Neural progenitor cell (in vitro differentiated cells): ENCODE measurements at places on chromosomes 1 and 21. TPM values are rescaled to one million over a fixed set of nuclear protein-coding genes. Genes with fewer than 3 reads are reported as not detected.

SPRR2E gene
- total RNA-seq: not detected in 2 replicates

GRCh38 chr1:1176931-1177330, 3.3 kb downstream of the TTLL10 start:
- DNase-seq: no peak

TEDDM1 gene
- total RNA-seq: not detected in 2 replicates

- no peak for DNase-seq
These were observed 15.1 kb downstream of the SH2D2A start for GRCh38 chr1:156801409-156802121.

A3GALT2 gene
- not detected in 2 replicates for total RNA-seq

- no peak for DNase-seq
These were observed 156.3 kb downstream of the ST6GALNAC3 start for GRCh38 chr1:76230842-76231281.

NOS1AP gene
- 2.4 and 5.9 TPM in 2 replicates for total RNA-seq

TFAP2E gene
- total RNA-seq: not detected in 2 replicates

LMX1A gene
- 6.6 and 8.7 TPM in 2 replicates for total RNA-seq

SAMD11 gene
- 0.15 TPM in 1 of 2 replicates, not detected in the other for total RNA-seq

- DNase-seq: no peak
These were observed 104.5 kb downstream of the KCNJ6 start for GRCh38 chr21:37811711-37812110.

GRCh38 chr1:174204697-174205308, 45.5 kb downstream of the RABGAP1L start:
- DNase-seq: no peak

ACOT11 gene
- total RNA-seq: 0.51 and 1.7 TPM in 2 replicates

- DNase-seq: no peak
These were observed 2.7 kb downstream of the SLX9 start for GRCh38 chr21:44942566-44942965.

CFHR4 gene
- total RNA-seq: not detected in 2 replicates

- no peak for DNase-seq
These were observed 116.4 kb upstream of the HOOK1 start for GRCh38 chr1:59698386-59698785.

GRCh38 chr21:39097981-39098380, 85.3 kb downstream of the PSMG1 start:
- DNase-seq: no peak

- no peak for DNase-seq
These were observed 12.9 kb downstream of the KCNE1 start for GRCh38 chr21:34499116-34499515.
